ENCODE measurements at places on chromosomes 11 and 22.

- no peak for DNase-seq
These were observed 64.1 kb downstream of the CLPB start for GRCh38 chr11:72370201-72370600.

DNA sequence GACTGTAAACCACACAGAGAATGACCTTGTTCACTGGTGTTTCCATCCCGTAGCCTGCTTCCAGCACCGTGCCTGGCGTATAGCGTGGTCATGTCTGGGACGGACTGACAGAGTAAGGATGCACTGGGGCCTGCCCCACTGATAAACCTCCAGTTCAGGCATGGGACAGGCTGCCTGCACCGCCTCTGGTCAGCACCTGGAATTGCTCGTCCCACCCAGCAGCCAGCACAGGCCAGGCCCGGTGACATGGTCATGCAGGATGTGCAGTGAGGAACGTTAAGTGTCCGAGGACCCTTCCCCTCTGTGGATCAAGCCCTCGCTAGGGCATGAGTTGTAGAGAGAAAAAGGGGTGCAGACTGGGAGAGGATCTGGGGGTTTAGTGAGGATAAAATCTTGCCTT is 44.8 kb downstream of the LMO1 start:
- no peak for DNase-seq

DNA sequence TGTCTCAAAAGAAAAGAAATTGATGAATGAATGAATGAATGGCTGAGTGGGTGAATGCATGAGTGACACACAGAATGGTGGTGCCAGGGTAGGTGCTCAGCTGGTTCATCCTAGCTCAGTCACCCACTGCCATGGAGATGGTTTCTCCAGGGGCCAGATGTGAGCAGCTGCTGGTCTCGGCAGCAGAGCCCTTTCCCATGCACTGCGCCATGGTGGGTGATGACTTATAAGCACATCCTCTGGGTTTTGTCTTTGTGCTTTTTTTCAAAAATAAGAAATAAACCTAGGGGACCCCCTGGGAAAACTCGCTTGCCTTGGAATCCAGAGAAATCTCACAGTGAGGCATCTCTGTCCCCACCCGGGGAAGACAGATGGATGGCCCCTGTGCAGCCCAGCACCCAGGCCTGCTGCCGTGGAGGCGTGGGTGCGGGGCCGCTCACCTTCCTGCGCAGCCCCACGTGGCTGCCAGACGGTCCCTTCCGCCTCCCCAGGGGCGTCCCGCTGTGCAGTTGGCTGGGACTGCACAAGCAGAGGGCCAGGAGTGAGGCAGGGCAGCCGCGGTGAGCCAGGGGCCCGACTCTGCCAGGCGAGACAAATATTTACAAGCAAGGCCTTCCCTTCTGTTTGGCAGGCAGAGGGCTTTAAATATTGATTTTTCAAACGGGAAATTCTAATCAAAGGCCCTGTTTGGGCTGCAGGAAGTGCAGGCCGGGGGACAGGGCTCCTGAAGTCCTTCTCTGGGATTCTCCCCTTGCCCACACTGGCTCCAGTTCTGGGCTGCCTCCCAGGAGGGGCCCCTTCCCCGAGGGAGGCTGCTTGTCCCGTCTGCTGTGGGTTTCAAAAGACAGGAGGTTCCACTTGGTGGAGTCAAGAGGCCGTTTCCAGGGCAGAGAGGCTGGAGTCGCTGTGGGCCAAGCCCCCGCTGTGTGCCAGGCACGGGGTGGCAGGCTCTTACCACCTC is 24.3 kb downstream of the MPPED1 start:
- DNase-seq: no peak

DNA sequence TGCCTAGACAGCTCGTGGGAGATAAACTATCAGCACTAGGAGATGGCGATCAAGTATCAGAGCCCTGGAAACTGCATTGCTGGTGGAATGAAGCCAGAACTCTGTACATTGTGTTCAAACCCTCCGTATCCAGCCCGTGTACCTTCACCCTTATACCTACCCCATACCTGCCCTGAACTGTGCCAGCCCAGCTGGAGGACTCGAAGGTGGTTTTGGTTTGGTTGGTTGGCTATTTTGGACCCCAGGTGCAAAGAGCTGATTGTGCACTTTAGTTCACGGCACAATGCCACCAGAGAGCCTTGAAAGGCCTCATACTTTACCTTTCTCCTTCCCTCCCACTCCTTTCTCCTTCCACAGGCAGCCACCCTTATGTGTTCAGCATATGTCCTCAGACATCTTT is 16.0 kb downstream of the FAM83F start:
- DNase-seq: no peak

- DNase-seq: no peak
These were observed 12.7 kb upstream of the PAX6 start for GRCh38 chr11:31823644-31824331.

DNA sequence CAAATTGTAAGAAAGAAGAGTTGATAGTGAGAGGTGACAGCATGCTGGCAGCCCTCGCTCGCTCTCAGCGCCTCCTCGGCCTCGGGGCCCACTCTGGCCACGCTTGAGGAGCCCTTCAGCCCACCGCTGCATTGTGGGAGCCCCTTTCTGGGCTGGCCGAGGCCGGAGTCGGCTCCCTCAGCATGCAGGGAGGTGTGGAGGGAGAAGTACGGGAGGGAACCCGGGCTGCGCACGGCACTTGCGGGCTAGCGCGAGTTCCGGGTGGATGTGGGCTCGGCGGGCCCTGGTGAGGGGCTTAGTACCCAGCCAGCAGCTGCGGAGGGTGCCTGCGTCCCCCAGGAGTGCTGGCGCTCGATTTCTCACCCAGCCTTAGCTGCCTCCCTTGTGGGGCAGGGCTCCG is 539.7 kb upstream of the CCDC179 start:
- DNase-seq: no peak
